Hematopoietic multipotent progenitor cell treated with erythropoietin and hydrocortisone succinate and interleukin-3 and kit ligand, for 4 days (in vitro differentiated cells): ENCODE measurements at places on chromosomes 1 and 21.

DNA sequence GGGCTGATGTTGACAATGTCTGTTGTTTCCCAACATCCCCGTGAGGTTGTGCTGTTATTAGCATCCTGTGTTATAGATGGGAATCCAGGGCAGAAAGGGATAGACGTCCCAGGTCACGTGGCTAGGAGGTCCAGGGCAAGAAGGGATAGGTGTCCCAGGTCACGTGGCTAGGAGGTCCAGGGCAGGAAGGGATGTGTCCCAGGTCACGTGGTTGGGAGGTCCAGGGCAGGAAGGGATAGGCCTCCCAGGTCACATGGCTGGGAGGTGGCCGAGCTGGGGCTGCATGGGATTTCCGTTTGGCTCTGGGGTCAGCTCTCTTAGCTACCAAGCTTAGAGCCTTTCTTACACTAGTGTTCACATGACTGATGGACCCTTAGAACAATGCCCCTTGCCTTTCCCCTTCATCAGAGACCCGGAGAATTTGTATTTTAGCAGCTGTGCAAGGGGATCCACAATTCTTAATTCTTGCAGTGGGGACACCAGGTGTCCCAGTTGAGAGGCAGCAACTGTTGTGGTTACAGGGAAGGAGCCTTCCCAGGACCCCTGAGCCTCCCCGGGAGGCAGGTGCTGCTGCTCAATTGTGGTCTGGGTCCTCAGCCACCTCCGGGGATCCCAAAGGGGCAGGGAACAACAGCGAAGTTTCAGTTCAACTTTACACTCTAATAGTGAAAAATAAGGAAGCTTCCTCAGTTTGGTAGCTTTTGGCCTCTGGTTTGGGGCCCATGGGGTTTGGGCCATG lies 69.2 kb downstream of the UMODL1 start:
- no peak for DNase-seq

- DNase-seq = no peak
These were observed 36.2 kb upstream of the LYST start for GRCh38 chr1:235902677-235903542.

- peak; percentile 74 for DNase-seq
These were observed 112.1 kb downstream of the HLCS start for GRCh38 chr21:36854391-36854790.

DNA sequence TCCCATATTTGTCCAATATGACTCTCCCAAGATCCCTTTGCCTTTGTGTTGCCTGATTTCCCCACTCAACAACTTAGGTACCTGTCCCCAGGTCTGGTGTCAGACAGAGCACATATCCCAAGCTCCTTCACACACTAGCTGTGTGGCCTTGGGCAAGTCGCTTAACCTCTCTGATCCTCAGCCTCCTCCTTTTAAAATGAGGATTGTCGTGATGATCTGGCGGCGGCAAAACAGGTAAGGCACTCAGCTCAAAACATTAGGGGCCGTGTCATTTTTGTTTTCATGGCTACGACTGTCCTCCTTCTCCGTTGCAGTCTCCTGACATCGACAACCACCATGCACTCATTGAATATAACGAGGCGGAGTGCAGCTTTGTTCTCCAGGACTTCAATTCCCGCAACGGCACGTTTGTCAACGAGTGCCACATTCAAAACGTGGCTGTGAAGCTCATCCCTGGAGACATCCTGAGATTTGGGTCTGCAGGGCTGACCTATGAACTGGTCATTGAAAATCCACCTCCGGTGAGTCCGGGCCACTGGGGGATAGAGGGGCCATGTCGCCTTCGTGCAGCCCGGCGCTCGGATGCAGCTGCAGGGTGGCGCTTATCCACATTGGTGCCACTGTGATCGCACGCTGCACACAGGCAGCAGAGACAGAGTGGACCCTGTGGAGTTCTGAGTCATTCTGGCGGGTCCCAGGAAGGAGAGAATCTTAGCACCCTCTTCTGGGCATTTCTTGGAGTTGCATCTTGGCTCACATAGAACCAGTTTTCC lies 25.2 kb downstream of the FHAD1 start:
- DNase-seq = peak; percentile 89

DNA sequence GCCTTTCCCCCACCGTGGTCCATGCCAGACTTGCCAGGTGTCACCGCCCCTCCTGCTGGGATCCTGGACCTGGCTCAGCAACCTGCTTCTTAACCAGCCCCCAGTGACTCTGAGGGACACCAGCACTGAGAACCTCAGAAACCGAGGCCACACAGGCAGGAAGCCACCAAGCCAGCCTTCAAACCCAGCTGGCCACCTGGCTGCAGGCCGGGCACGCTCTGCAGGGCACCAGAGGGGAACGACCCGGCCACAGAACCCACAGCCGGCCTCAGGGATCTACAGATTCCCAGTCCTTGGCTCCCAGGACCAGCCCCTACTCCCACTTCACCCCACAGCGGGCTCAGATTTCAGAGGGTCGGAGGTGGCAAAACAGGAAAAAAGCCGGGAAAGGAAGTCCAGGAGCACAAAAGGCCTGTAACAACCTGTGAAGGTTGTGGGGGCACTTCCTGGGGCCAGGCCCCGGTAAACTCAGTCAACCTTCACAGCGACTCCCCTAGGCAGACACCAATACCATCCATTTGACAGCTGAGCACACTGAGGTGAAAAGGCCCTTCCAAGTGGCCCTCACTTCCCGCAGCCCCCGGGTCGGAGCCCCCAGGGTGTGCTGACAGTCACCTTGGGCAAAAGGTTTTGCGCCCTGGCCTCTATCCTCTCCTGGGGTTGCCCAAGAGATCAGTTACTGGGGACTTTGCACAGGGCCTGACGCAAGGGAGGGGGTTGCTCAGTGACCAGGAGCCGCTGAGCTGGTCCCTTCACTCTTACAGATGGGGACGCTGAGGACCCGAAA lies 14.1 kb downstream of the RUNX3 start:
- DNase-seq = no peak

GRCh38 chr1:4482526-4482925 lies 171.9 kb upstream of the AJAP1 start:
- no peak for DNase-seq

DNA sequence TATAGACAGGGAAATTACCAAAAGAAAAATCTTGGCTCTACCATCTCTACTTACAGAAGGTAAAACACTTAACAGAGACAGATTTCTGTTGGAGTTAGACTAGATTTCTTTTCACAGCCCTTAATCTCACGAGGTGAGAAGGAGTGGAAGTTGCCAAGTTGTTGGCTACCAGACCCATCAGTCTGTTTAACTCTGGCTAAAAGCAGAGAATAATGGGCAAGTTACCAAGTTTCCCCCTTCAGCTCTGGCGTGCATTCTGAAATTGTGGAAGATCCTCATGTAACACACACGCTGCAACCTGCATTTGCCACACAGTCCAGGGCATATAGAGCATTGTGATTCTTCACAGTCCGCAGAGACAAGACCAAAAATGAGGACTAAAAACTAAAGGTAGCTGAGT lies 49.3 kb downstream of the STX6 start:
- DNase-seq = no peak

DNA sequence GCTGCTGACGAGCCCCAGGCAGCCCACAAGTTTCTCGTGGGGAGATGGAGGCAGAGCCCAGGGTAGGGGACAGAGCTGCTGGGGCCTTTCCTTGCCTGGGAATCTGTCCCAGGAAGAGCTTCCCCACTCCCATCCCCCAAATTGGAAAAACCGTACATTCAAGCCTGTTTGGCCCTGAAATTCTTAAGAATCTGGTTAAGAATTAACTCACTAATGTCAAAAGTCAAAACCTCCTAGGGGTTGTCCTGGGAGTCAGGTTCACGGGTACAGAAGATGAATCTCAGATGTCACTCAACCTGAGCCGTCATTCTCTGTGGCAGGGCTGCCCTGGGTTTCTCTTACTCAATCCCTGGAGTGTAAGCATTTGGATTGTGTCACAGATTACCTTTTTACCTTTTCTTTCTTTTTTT lies 8.4 kb downstream of the C1orf115 start:
- DNase-seq = no peak

DNA sequence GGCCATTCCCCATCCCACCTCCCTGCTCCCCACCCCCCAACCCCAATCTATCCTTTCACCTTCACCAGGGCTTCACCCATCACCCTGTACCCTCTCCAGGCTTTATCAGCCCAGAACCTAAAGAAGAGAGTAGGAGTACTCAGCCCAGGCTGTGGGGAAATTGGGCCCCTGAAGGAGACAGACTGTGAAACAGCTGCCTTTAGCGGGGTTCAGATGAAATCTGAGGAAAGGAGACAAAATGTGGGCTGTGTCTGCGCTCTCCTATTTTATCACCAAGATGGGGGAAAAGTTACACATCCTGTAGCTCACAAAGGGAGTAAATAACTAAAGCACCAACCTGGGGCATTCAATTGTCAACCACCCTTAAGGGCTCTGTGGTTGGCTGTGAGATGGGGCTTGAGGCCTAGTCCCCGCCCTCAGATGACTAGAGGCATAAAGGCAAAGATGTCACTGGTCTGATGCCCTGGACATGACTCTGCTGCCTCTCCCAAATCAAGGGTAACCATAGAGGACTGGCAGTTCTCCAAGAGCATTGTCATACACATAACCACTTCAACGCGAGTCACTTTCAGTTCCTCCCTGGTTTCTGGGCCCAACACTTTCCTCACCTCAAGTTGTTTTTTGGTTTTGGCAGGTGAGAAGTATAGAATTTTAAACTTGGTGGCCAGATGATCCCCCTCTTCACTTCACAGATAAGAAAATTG lies 30.0 kb downstream of the SLC27A3 start:
- peak; percentile 96 for DNase-seq

DNA sequence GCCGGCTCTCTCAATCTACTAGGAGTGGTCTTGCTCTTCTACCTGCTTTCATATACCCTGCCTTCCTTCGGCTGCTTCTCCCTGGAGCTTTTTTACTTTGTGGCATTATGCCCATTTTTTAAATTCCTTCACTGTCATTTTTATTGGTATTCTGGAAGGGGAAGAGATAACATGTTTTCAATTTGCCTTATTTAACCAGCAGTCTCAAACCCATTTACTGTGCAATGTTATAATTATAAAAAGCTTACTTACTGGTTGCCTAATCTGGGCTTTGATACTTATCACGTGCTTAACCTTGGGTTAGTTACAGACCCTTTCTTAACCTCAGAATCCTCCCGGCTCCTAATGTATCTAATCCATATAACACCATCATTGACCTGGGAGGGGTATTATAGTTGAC lies 128.1 kb downstream of the SIPA1L2 start:
- DNase-seq = no peak

DNA sequence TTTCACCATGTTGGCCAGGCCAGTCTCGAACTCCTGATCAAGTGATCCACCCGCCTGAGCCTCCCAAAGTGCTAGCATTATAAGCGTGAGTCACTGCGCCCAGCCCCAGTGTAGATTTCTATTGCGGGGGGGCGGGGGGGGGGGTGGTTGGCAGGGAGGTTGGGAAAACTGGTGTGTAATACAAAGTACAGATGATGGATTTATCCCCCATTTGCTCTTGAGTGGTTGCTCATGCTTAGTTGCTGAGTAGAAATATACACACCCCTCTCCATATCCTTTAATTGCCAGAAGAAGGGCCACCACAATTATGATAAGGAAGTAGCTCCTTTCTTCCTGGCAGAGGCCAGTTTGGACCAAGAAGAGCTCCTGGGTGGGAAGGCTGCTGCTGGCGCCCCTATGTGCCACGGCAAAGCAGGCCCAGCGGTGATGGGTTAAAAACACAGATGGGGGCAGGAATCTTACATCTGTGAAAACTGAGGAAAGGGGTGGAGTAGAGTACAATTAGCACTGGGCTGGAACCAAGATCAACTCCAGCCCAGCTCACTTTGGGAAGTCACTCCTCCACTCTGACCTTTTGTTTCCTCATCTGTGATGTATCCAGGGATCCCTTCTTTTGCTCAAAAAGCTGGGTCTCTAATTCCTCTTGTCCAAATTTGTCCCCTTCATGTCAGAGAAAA lies 55.2 kb downstream of the MRPL37 start:
- no peak for DNase-seq

DNA sequence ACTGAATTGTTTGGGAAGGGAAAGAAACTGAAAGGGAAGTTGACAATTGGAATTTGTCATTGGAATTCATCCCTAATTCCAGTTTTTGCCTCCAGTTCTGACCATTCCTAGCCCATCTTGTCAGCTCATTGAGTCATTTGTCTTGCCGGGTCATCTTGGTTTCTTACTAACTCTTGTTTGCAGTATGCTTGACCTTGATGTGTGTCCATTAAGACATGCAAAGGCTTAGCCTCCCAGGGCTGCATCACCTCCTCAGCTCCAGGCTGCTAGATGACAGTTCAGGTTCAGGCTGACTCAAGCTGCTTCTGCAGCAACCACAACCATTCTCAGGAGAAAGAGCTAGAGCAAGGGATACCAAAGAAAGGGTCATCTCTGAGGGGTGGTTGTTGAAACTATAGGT lies 151.3 kb upstream of the PTGFR start:
- no peak for DNase-seq

DNA sequence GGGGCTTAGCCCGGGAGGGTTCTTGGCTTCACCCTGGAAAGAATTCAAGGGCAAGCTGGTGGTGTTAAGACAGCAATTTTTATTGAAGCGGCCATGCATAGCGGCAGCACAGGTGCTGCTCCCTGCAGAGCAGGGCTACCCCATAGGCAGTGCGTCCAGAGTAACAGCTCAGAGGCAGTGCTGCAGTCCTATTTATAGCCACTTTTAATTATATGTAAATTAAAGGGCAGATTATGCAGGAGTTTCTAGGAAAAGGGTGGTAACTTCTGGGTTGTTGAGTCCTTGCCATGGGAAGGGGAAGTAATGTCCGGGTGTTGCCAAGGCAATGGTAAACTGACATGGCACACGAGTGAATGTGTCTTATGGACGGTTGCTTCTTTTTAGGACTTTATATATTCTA lies 57.0 kb downstream of the VPS26C start:
- DNase-seq = peak; percentile 46

- DNase-seq = no peak
These were observed 504.7 kb downstream of the NUF2 start for GRCh38 chr1:163826500-163826899.

DNA sequence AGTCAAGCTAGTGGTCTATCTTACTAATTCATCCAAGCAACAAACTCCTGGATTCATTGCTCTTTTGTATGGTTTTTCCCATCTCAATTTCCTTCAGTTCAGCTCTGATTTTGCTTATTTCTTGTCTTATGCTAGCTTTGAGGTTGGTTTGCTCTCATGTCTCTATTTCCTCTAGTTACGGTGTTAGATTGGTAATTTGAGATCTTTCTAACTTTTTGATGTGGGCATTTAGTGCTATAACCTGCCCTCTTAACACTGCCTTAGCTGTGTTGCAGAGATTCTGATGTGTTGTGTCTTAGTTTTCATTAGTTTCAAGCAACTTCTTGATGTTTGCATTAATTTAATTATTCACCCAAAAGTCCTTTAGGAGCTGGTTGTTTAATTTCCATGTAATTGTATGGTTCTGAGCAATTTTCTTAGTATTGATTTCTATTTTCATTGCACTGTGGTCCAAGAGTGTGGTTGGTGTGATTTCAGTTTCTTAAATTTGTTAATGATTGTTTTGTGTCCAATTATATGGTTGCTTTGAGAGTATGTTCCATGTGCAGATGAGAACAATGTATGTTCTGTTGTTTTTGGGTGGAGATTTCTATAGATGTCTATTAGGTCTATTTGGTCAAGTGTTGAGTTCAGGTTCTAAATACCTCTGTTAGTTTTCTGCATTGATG lies 154.6 kb downstream of the PLPPR5 start:
- no peak for DNase-seq
